Type B pancreatic cell (in vitro differentiated cells): ENCODE measurements at places on chromosomes 3 and 15.

GRCh38 chr3:45034612-45035252 lies 8.6 kb downstream of the CLEC3B start:
- DNase-seq = no peak

GRCh38 chr3:157633241-157633640 lies 130.0 kb upstream of the VEPH1 start:
- DNase-seq = no peak

DNA sequence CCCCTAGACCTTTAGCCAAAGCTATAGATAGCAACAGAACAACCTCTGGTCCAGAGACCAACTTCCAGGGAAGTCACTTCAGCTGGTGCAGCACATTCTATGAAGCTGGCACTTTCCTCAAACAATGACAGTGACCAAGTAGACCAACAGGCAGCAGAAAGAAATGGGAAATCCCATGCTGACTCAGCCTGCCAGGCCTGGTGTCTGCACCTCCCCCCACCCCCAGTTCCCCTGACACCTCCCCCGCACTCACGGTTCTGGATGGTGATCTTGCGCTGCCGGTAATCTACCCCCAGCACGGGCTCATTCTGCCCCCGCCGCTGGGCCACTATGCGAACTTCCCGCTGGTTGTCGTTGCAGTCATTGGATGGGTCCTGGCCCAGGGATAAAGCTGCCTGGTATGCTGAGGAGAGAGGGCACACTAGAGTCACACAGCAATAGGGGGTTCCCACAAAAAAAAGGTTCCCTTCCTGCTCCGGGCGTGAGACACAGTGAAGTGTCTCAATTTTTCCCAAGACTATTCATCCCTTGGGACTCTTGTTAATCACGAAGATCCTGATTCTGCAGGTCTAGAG lies 17.0 kb downstream of the ILDR1 start:
- no peak for DNase-seq

GRCh38 chr15:92914103-92914499 lies 14.0 kb downstream of the CHD2 start:
- no peak for DNase-seq

GRCh38 chr3:30602946-30603345 lies 3.5 kb upstream of the TGFBR2 start:
- no peak for DNase-seq

DNA sequence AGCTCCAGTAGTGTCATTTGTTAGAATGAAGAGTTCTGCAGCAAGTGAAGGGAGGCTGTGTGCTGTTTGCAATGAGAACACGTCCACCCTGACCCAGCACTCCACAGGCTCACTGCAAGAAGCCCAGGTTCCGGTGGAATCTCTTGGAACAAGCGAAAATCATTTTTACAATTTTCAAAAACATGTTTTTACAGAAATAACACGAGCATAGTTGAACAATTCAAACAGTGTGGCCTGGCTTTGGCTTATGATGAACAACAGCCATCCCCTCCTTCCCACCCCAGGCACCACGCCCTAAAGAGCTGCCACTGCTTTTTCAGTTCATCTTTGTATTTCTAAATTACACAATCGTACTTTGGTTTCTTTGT lies 59.5 kb upstream of the KY start:
- no peak for DNase-seq

GRCh38 chr3:123290962-123291361 lies 89.2 kb downstream of the SEC22A start:
- DNase-seq = peak; percentile 63

DNA sequence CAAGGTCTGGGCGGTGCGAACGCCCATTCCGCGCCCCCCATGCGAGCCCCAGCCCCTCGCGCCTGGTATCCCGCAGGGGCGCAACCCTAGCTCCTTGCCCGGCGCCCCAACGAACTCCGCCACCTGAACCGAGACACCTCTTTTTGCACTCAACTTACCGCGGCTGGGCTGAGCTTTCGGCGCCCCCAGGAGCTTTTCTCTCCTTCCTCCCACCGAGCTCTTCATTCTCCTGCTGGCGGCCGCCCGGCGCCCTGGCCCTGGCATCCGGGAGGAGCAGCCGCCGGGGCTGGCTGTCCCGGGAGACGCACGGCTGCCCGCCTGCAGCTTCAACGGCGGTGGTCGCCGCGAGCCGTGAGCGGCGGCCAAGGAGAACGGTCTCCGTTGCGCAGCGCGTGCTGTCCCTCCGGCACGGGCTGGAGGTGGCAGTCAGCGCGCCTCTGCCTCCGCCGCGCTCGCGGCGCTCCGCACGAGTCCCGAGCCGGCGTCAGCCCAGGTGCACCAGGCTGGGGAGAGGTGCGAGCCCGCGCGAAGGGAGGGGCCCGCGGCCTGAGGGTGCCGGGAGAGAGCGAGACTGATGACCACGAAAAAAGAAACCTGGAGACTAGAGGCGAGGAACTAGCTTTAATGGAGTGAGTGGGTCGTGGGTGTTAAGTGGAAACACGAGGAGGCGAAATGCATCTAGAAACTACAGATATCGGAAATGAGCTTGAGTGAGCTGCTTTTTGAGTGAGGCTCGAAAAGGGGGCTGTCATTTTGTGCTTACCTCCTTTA lies 621.5 kb upstream of the ZNF385D start:
- peak; percentile 71 for DNase-seq

DNA sequence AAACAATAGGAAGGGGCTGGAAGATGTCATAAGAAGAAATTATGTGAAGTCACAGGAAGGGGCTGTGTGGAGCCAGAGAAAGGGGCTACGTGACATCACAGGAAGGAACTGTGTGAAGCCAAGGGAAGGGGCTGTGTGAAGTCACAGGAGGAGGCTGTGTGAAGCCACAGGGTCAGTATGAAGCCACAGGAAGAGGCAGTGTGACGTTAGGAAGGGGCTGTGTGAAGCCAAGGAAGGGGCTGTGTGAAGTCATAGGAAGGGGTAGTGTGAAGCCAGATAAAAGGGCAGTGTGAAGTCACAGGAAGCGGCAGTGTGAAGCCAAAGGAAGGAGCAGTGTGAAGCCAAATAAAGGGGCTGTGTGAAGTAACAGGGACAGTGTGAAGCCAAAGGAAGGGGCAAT lies 32.5 kb downstream of the GASK1A start:
- DNase-seq = no peak

GRCh38 chr3:177795859-177796258 lies 598.6 kb upstream of the TBL1XR1 start:
- DNase-seq = no peak

GRCh38 chr3:177419904-177420601 lies 222.8 kb upstream of the TBL1XR1 start:
- DNase-seq = no peak

GRCh38 chr15:45064386-45064785 lies 41.4 kb downstream of the SORD start:
- DNase-seq = no peak

DNA sequence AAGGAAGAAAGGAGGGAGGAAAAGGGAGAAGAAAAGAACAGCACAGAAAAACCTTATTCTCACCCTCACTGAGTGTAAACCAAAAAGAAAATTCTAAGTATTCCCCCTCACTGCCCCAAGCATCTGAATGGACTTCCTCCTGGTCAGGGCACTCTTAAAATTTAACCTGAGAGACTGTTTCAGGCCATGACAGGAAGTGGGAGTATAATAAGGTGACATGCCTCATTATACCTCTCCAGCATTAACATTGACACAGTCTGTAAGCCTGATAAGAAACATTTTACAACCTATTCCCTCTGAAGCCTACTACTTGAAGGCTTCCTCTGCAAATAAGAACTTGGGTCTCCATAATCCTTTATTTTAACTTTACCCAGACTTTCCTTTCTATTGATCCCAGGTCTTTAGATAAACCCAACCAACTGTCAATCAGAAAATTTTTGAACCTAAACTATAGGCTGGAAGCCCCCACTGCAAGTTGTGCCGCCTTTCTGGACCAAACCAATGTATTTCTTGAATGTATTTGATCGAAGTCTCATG lies 41.7 kb downstream of the SLCO2A1 start:
- no peak for DNase-seq

DNA sequence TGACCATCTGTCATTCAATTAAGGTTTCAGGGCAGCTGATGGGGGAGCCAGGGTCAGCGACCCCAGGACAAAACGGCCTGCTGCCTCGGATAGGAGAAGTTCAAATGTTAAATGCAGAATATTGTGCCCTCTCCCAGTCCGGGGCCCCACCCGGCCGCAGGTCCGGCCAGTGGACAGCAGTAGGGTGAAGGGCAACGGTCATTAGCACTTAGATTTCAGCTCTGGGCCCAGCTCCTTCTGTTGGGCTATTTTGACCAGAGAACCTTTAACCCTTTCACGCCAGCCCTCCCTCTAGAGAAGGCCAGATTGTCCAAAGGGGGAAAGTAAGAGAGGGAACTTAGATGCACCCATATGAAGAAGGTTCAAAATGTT lies 16.1 kb upstream of the ONECUT1 start:
- DNase-seq = no peak

- no peak for DNase-seq
These were observed 256.1 kb upstream of the ONECUT1 start for GRCh38 chr15:53046153-53046790.

DNA sequence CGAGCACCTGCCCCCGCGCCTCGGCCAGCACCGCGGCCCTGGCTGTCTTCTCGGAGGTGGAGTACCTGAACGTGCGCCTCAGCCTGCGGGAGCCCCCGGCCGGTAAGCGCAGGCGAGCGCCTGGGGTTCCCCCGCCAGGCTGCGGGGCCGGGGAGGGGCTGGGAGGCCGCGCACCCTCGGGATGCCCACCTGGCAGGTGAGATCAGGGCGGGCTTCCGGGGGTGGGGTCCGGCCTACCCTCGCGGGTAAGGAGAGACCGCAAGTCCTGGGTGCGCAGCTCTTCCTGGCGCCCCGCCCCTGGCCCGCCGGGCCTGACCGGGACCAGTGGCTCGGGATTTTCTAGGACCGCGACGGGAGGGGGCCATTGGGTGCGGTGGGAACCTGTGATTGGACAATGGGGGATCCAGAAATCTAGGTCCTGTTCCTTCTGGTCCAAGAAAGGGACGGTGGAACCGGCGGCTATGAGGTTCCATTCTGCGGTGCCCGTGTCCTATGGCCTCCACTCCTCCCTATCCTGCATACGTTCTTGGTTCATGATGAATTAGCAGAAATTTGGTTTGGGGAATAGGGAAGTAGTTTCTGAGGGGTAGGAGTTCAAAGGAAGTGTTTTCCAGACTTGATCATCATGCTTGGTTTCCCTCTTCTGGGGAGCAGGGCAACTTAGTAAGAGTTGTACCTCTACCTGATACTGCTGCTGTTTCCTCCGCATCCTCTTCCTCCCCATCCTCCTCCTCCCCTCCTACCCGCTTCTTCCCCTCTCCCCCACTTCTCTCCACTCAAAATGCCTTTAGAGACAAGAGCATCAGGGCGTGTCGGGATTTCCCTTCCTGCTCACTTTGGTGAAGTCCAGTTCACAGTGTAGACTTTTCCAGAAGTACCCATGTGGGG lies 808 bp downstream of the ARRDC4 start:
- no peak for DNase-seq

GRCh38 chr3:137332297-137332696 lies 374.5 kb downstream of the IL20RB start:
- DNase-seq = no peak

DNA sequence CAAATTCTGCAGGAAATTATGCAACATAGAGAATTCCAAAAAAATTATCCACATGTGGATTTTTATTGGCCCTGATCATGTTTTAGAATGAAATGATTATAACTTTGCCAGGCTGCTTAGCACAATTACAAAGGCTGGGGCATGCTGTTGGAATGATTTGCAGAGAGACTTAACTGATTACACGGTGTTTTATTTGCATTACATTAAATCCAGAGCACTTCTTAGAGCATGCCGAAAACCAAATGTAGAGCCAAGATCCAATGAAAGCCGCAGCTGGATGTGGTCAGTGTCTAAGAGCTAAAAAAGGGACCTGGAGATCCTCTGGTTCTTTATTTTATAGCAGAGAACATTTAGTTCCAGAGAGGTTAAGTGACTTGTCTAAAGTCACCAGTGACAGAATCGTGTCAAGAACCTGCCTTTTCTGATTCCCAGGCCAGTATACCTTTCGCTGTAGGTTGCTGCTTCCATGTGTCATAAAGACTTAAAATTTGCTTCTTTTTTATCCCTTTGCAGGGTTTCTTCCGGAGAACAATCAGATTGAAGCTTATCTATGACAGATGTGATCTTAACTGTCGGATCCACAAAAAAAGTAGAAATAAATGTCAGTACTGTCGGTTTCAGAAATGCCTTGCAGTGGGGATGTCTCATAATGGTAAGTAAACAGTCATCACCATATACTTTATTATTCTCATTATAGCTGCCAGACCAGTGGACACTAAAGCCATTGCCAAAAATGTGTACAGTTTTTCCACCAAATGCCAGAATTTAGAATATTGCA lies 92.0 kb upstream of the TSEN2 start:
- no peak for DNase-seq
